ENCODE measurements at places on chromosomes 7 and 10. TPM values are rescaled to one million over a fixed set of nuclear protein-coding genes. Genes with fewer than 3 reads are reported as not detected.

The OR2A5 gene
- not detected for polyA plus RNA-seq

The C7orf57 gene
- 0.73 TPM for polyA plus RNA-seq

The PNLIPRP3 gene
- polyA plus RNA-seq: 7.9 TPM

The RADIL gene
- polyA plus RNA-seq: 0.93 TPM

The PRKCQ gene
- polyA plus RNA-seq: 0.69 TPM

The SEPTIN7 gene
- polyA plus RNA-seq: 92.6 TPM

The CAMK1D gene
- polyA plus RNA-seq: 5.6 TPM

The VENTX gene
- polyA plus RNA-seq: 0.37 TPM

The ATP6V0E2 gene
- polyA plus RNA-seq: 5.3 TPM

The SYNPO2L gene
- polyA plus RNA-seq: 1.9 TPM

The GIMAP1 gene
- polyA plus RNA-seq: 1.2 TPM

The TBXAS1 gene
- polyA plus RNA-seq: 10.7 TPM
